ENCODE measurements at places on chromosomes 2 and 18. TPM values are rescaled to one million over a fixed set of nuclear protein-coding genes. Genes with fewer than 3 reads are reported as not detected.

GPR35 gene
- total RNA-seq: not detected

CENPA gene
- 1.6 TPM for total RNA-seq

LPIN1 gene
- 14.3 TPM for total RNA-seq

ERICH2 gene
- total RNA-seq: not detected

CLHC1 gene
- total RNA-seq: not detected

ZNF892 gene
- 0.18 TPM for total RNA-seq

NGEF gene
- 0.32 TPM for total RNA-seq

EGR4 gene
- total RNA-seq: not detected

LRRTM1 gene
- total RNA-seq: not detected

UBR3 gene
- 24.2 TPM for total RNA-seq

SERPINB5 gene
- not detected for total RNA-seq

KCNK3 gene
- under 0.01 TPM for total RNA-seq

SPDYA gene
- 0.36 TPM for total RNA-seq

HOXD10 gene
- total RNA-seq: not detected

FBXO15 gene
- not detected for total RNA-seq

RAD51AP2 gene
- total RNA-seq: not detected

EVX2 gene
- not detected for total RNA-seq

CD302 gene
- 31.8 TPM for total RNA-seq

IMPACT gene
- 25.1 TPM for total RNA-seq

IL36B gene
- not detected for total RNA-seq

ANKRD53 gene
- total RNA-seq: under 0.01 TPM

NTSR2 gene
- not detected for total RNA-seq

SH3BP4 gene
- total RNA-seq: 31.1 TPM

MAL gene
- not detected for total RNA-seq

MRO gene
- total RNA-seq: 3.1 TPM

DHX57 gene
- total RNA-seq: 6.7 TPM

IL18RAP gene
- under 0.01 TPM for total RNA-seq

SNED1 gene
- total RNA-seq: 84.5 TPM

PXDN gene
- 588 TPM for total RNA-seq

SP9 gene
- not detected for total RNA-seq

KCNG3 gene
- total RNA-seq: not detected

CCDC148 gene
- total RNA-seq: 0.16 TPM

CYS1 gene
- total RNA-seq: under 0.01 TPM

SCYGR4 gene
- not detected for total RNA-seq

MAP4K4 gene
- 122 TPM for total RNA-seq

GALNT5 gene
- 4.2 TPM for total RNA-seq

ACOXL gene
- total RNA-seq: not detected

ASB18 gene
- total RNA-seq: not detected

NT5DC4 gene
- total RNA-seq: not detected

DSC3 gene
- total RNA-seq: 12.2 TPM

GRP gene
- not detected for total RNA-seq

CLEC4F gene
- not detected for total RNA-seq

SLC14A1 gene
- total RNA-seq: 0.49 TPM

PDE1A gene
- 206 TPM for total RNA-seq

PTCD3 gene
- total RNA-seq: 41.1 TPM

CPLX4 gene
- not detected for total RNA-seq

ZSWIM2 gene
- not detected for total RNA-seq

C2orf80 gene
- not detected for total RNA-seq

SCN9A gene
- total RNA-seq: 1.3 TPM

FOXI3 gene
- total RNA-seq: not detected

REEP1 gene
- total RNA-seq: not detected
